A673 (cell line): ENCODE measurements at places on chromosomes 2 and 18. TPM values are rescaled to one million over a fixed set of nuclear protein-coding genes. Genes with fewer than 3 reads are reported as not detected.

GRCh38 chr18:27871726-27872125 lies 305.2 kb downstream of the CDH2 start:
- H3K27ac ChIP-seq = no peak overlapping the region
- H3K36me3 ChIP-seq = no peaks in the 10 kb centered on the region
- H3K4me3 ChIP-seq = no peak overlapping the region

DNA sequence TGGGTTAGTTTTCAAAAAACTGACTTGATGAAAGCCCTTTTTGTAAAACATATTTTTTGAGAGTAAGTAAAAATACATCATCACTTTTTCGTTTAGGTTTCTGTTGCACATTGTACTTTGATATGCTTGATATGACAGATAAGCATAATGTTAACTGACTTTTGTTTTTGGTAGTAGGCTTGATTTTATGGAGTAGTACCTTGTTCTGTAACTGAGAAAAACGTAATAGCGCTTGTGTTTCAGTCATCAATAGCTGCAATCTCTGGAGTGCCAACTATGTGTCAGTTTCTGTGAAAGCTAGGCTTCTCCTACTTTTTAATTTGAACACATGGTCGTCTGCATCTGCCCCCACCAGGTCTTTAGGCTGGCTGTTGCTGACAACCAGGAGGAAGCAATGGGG lies 1.3 kb downstream of the LCLAT1 start:
- H3K4me3 ChIP-seq = peak overlapping the region; percentile 59
- H3K36me3 ChIP-seq = no peaks in the 10 kb centered on the region
- DNase-seq = no peak
- peaks cover 18% of the 10 kb centered on the region for H3K4me1 ChIP-seq
- no peaks in the 10 kb centered on the region for H3K27me3 ChIP-seq

- no peaks in the 10 kb centered on the region for H3K36me3 ChIP-seq
- no peak overlapping the region for H3K27ac ChIP-seq
- no peak overlapping the region for H3K4me3 ChIP-seq
- H3K27me3 ChIP-seq = no peaks in the 10 kb centered on the region
- peak; percentile 21 for DNase-seq
- H3K4me1 ChIP-seq = no peaks in the 10 kb centered on the region
Measured at GRCh38 chr2:217106650-217107014, 246.8 kb upstream of the TNP1 start.

Gene FKBP1B
- total RNA-seq = 2.9 and 3.7 TPM in 2 replicates

Gene OTOS
- not detected in 2 replicates for total RNA-seq

Gene KLHL41
- total RNA-seq = 0.34 and 0.63 TPM in 2 replicates

Gene MAP3K19
- not detected in 2 replicates for total RNA-seq
